Motor neuron (in vitro differentiated cells): ENCODE measurements at places on chromosomes 6 and 20. TPM values are rescaled to one million over a fixed set of nuclear protein-coding genes. Genes with fewer than 3 reads are reported as not detected.
A peak's percentile ranks its signal among the peaks of the same experiment; 100 is the strongest.

Gene WFDC5
- 0.41 TPM in 1 of 2 replicates, not detected in the other for total RNA-seq

GRCh38 chr20:47304287-47304686 is 52.2 kb downstream of the ZMYND8 start:
- ATAC-seq = peak; percentile 88

DNA sequence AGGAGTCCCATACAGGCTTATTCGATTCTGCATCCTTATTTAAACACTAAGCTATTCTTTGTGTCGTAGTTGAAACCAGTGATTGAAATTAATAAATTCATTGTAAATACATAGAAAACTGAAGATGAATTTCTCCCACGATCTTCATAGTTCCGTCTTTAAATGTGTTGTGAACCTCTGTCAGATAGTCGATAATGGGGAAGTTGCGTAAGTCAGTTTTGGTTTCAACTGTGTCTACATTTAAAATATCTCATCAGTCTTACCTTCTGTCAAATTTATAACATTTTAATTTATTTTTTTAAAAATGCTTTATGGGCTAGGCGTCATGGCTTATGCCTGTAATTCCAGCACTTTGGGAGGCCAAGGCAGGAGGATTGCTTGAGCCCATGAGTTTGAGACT is 12.7 kb downstream of the STX11 start:
- no peak for ATAC-seq

DNA sequence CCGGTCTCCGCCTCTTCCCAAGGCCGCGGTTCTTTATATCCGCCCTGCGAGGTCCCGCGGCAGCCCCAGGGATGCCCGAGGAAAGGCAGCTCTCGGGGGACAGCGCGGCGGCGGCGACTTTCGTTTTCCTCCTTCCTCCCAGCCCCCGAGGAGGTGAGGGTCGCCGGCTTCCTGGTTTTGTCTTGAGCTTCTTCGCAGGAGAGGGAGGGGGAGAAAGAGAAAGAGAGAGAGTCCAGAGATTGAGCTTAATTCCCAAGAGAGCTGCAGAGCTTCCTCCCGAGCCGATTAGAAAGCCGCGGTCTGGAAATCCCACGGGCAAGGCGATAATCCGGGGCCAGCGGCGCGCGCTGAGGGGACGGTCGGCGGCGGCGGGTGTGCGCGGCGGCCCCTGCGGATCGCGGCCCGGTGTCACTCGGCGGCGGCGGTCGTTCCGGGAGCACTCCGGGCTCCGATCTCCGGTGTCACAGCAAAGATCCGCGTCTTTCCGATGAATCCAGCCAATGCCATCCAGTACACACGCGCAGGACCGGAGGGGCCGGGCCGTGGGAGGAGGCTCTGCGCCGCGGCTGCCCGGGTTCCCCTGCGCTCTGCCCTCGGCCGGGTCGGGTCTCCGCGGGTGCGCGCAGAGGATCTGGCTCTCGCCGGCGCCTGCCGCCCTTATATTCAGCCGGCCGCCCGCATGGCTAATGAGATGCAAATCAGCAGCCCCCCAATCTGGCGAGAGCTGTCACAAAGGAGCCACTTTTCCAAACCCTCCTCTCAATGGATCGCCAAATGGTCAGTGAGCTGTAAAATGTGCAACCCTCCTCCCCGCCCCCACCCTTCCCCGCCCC is at the start of gene DLL1:
Gene DLL1, minus strand, starts transcription at position 783 of the 833 bp plus-strand sequence. CDS start 939 bp downstream, outside the sequence.
- ATAC-seq = peak; percentile 47

DNA sequence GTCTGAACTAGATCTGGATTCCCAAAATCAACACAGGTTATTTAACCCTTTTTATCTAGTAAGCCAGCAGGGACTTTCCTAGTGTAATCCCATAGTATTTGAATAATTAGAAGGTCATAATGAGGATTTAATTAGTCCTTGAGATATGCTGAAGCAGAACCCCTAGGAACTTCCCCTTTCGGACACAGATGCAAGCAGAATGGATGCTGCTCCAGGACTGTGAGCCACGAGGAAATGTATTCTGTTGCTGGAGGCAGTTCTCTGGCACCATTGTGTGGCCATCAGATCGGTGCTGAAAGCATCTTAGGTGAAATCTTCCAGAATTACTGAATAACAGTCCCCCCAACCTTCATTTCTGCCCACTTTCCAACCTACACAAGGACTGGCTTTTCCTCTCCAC is 206.9 kb downstream of the TMEM242 start:
- no peak for ATAC-seq

Gene PRRT1
- total RNA-seq = 0.78 and 1.3 TPM in 2 replicates

Gene WFDC12
- total RNA-seq = not detected in 2 replicates

Gene HLA-DRB5
- not detected in 2 replicates for total RNA-seq

DNA sequence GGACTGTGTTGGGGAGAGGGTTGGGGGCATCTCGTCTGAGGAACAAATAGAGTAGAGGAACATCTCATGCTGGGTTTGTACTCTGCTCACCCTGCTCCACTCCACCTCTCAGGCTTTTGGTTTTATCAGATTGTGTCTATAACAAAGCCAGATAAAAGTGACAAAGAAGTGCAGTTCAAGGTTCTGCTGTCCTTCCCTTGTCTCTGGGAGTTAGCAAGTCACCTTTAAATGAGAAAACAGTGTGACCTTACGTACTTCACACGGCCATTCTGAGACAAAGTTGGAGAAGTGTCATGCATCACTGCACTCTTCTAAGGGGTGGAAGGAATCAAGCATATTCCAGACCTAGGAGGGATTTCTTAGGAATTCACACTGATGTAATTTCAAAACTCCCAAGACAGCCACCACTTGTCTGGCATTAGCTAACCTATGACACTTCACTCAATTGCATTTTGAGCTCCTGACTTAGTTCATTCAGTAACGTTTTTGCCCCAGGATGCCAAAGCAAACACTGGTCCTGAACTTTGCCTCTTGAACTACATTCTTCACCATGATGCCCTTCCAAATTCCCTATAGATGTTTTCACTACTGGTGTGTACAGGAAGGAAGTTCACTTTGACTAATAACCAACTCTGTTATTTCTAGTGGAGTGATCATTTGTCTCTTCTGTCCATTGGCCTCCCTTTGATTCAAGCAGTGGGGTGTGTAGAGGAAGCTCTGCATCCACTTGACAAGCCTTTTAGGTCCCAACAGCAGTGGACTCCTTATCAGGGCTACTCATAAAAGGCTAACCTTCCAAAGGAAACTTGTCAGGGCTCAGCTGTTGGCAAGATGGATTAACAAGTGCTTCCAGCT is 647.6 kb upstream of the FLRT3 start:
- ATAC-seq = no peak

DNA sequence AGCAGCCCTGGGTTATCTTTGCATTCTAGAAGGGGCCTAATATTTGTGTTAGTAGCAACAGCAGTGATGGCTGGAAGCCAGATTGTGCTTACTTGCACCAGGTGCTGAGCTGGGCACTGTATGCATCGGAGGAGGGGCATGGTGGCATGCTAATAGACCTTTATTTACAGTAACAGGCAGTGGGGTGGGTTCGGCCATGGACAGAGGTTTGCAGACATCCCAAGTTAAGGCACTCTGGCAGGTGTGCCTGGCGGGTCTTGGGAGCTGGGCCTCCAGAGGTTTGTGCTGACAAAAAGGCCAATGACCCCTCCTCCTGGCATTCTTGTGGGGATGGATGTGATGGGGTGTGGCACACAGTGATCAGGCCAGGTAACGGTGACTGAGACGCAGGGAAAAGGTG is 39.0 kb upstream of the CD93 start:
- no peak for ATAC-seq

- no peak for ATAC-seq
Measured at GRCh38 chr20:18796282-18796833, 17.2 kb upstream of the SCP2D1 start.

Gene MAP3K5
- 1.1 and 1.2 TPM in 2 replicates for total RNA-seq

DNA sequence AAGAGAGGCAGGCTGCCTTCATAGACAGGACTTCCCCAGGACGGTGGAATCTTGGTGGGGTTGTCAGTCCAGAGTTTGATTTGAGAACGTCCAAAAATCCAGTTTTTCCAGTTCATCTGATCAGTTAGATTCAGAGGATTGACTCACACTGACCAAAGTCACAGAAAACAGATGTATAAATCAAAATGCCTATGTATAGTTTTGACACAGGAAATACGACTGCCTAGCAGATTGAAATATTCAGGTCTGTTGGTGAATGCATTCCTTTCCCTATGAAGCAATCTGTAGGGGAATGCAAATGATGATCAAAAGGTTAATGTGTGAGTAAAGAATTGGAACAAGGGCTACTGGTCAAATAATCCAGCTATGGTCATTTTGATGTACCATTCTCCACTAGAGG is 29.7 kb upstream of the GFOD1 start:
- no peak for ATAC-seq

- ATAC-seq = peak; percentile 18
Measured at GRCh38 chr6:21665110-21665391, 71.5 kb downstream of the SOX4 start.

Gene JPH2
- 0.09 and 0.13 TPM in 2 replicates for total RNA-seq

DNA sequence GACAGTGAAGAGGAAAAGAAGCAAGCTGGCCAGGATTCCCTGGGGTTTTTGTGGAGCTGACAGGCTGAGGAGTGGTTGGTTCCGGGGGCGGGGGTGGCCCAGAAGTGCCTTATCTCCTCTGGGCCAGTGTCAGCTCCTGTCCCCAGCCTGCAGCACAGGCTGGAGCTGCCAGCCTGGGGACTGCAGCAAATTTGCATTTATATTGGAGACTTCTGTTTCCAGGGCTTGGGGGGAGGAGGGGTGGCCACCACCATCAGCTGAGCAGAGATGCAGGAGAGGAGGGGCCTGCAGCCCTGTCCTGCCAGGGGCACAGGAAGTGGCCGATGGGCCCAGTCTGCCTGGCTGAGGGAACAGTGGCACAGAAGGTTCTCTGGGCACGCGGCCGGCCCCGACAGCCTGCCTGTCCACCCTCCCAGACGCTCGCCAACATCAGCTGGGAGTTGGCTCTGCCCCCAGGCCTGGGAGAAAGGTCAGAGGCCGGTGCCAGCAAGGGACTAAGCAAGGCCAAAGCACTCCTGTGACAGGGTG is 24.3 kb upstream of the SCRT2 start:
- peak; percentile 27 for ATAC-seq

- no peak for ATAC-seq
Measured at GRCh38 chr6:169409742-169410312, 156.2 kb upstream of the THBS2 start.

Gene CRISP2
- not detected in 2 replicates for total RNA-seq

DNA sequence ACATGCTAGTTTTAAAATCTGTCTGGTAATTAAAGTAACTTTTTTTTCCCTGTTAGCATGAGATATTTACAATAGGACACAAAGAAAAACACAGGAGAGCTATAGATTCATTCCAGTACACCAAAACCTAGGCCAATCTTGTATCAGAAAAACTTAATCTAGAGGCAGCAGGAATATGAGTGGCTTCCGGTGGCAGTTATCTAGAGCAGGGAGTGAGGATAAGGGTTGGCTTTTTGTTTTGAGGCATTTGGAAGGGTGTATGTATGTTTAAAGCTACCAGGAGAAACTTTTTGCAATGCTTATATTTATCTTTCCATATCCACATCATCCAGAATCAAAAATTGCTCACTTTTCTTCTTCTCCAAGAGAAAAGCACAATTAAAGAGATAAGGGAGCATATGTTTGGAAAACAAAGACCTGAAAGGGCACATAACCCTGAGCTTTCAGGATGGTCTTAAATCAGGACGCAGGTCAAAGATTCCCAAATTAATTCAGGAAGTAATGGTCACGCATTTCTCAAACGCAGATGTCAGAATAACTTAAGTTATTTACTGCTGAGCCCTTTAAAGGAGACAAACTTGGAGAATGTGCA is 13.1 kb downstream of the TFAP2A start:
- ATAC-seq = no peak

DNA sequence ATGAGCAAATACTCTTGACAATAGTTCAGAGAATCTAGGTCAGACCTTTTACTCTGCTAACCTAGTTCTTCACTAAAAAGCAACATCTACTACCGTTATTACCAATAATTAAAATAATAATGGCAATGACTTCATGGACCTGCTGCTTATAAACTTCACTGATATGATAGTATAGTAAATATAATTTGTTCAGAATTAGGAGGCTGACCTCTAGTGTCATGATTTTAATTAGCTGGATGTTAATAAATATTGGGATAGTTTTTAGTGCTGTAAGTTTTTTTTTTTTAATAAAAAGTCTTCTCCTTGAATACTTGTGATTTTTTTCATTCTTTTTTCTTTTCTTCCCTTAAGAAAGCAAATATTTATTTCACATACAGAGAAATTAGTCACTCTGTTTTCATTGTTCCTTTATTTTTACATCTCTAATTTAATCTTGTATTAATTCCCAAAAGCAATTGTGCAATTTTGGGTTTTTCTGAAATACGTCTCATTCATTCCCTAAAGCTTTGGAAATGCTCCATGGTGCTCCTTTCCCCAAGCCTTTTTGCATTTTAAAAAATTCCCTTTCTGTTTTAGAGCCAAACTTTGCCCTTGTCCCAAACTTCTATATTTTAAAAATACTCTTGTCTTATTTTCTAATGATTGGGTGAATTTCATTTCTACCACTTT is 46.6 kb upstream of the UST start:
- ATAC-seq = no peak
